Stimulated activated CD8-positive, alpha-beta memory T cell treated with anti-CD3 and anti-CD28 coated beads, Interleukin-7, amount 100 ng/mL, for 1 hour (primary cell): ENCODE measurements at places on chromosomes 3 and 15.

GRCh38 chr3:131232711-131233267, 148.8 kb upstream of the NUDT16 start:
- no peak for DNase-seq

GRCh38 chr3:178969004-178969700, 102.5 kb downstream of the ZMAT3 start:
- no peak for DNase-seq

DNA sequence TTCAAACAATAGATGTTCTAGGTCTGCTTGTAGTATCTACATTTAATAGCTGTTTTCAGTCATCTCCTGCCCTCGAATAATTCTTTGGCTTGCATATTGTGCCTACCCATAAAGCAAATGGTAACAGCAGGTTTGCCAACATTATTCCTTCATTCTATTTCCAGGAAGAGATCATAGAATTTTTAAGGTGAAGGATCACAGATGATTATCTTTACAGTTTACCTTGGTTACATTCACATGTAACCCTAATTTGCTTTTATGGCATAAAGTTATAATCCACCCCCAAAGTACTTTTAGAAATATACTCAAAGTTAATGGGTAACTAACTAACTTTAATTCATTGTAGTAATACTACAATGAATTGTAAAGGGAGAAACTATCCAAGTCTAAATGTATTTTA, 315.5 kb downstream of the NSUN3 start:
- DNase-seq = no peak

- DNase-seq = no peak
These were observed 210.1 kb downstream of the MECOM start for GRCh38 chr3:169453256-169454059.

GRCh38 chr3:127483902-127484591, 106.5 kb downstream of the TPRA1 start:
- DNase-seq = no peak

DNA sequence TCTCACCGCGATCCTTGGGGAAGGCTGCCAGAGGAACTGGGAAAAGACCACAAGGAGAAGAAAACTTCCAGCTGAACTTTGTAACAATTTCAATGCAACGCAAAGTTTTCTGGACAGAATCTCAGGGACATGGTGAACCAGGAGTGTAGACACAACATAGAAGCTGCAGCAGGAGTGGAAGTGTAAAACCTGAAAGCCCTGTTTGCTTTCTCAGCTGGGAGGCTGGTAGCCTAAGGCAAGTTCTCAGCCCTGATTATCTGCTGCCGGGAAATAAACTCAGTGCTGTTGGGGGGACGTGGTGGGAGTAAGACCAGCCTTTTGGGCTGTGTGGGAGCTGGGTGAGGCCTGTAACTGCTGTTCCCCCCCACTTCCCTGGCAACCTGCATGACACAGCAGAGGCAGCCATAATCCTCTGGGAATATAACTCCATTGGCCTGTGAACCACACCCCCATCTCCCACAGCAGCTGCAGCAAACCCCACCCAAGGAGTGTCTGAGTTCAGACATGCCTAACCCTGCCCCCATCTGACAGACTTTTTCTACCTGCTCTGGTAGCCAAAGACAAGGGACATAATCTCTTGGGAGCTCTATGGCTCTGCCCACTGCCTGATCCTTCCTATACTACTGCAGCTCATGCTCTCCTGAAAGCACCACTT, 106.7 kb downstream of the ZNF621 start:
- DNase-seq = no peak

DNA sequence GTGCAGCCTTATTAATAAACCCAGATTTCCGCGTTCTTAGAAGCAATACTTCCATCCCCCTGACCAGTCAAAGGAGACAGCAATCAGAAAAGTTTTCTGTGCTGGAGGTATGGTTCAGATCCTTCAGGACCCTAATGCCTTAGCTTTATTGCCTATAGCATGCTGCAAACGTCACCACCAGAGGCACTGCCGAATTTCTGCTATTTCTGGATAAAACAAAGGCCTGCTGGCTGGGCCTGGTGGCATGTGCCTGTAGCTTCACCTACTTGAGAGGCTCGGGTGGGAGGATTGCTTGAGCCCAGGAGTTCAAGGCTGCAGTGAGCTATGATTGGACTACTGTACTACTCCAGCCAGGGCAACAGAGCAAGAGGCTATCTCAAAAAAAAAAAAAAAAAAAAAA, 407.2 kb downstream of the FOXP1 start:
- no peak for DNase-seq

DNA sequence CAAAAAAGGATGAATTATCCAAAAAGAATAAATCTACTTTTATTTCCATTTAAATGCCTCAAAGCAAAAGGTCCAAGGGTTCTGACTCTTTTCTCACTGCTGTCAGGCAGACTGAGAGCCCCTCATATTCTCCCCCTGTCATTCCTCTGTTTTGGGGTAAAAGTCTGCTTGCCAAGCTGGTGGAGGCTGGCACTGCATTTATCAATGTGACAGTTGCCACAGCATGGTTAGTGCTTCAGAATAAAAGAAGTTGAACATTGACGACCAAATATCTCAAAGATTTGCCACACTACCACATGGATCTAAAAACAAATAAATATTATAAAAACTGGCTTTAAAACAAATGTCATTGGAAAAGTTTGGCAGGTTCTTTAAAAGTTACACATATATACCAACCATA, 89.2 kb upstream of the SNRK start:
- no peak for DNase-seq

DNA sequence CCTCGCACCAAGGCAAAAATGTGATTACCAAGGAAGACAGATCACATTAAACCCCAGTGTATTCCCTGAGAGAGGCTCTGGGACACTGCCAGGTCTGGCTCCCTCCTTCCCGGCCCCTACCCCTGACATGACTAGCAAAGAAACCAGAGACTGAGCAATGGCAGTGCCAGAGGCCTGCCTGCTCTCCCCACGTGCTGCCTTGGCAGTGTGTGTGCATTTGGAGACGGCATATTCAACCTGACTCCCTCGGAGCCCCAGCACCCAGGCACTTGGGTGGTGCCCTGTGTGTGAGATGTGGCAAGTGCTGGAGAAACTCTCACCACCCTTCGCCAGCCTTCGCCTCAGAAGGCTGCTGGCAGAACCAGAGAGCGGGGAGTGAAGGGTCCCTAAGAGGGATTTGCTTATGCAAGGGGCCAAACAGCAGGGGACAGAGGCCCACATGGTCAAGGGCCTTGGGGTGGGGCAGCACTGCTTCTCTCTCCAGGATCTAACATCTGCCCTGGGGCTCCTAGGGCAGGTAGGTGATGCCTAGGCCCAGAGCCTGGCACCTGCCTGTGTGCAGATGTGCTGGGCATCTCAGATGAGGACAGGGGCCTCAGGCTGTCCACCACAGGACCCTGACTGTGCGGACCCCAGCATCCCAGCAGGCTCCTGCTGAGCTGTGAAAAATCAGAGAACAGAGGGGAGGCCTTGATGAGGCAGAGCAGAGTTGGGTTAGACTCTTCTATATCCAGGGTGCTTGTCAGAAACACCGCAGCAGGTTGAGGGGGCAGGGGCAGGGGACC, 23.6 kb upstream of the PLXNA1 start:
- no peak for DNase-seq

DNA sequence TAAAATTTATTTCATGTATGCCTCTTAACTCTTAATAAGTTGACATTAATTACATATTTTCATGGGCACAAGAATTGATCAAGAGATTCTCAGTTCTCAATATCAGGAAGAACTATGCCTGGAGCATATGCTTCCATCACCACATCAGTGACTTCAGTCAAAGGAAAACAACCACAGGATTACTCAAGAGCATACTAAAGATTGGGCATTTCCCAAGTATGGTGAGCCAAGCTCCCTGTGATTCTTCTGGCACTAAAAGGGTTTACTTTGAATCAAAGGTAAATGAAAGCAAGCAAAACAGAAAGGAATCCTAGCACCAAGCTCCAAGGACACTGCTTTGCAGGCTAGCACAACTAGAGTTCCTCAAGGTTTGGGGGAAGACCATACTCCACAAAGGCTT, 44.6 kb downstream of the FMN1 start:
- DNase-seq = no peak

- DNase-seq = no peak
These were observed 59.0 kb upstream of the PDZRN3 start for GRCh38 chr3:73683706-73684105.

- no peak for DNase-seq
These were observed 19.6 kb downstream of the DUOX2 start for GRCh38 chr15:45094358-45094730.

- DNase-seq = no peak
These were observed 48.1 kb downstream of the DPPA2 start for GRCh38 chr3:109268181-109268580.
